ENCODE measurements at places on chromosomes 7 and 10.

GRCh38 chr10:128481152-128481840 lies 355.1 kb upstream of the MKI67 start:
- no peak for DNase-seq

DNA sequence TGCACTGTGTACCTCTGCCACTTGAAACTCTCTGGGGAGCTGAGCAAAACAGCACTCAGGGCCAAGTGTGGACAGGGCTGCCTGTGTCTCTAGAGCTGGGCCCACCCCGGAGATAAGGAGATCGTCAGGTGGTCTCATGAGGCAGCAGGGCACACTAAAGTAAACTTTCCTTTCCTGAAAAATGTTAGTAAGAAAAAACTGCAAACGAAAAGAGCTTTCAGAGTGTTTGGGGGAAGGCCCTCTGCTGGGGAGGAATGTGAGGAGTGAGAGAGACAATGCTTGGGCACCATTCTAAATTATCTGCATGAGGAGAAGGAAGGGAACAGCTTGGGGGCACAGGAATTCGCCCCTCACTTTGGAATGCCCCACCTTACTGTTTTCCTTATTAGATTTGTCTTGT lies 127.7 kb downstream of the ATXN7L1 start:
- DNase-seq = no peak

- peak; percentile 98 for DNase-seq
Observed at GRCh38 chr7:139526578-139527544, 3.4 kb downstream of the CLEC2L start.

GRCh38 chr7:141737118-141737835 lies 881 bp upstream of the SSBP1 start:
- peak; percentile 8 for DNase-seq

DNA sequence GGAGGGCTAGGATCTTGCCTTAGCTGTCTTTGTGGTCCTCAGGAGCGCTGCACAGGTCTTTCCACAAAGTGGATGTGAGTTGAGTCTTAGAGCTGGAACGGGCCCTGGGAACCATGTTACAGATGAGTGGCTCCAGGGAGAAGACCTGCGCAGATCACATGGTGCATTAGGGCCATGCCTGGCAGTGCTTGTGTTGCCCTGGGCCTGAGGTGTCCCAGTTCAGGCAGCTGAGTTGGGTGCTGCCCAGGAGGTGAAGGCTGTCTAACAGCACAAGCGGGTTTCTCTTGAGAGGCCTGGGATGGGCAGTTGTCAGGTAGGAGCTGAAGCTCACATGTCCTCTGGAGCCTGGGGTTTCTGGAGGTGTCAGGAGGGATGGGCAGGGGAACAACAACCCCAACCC lies 33.7 kb upstream of the ANKRD2 start:
- DNase-seq = no peak
